Activated T-helper 9 cell treated with anti-CD3 and anti-CD28 coated beads, Interleukin-2, amount 50 U/mL, for 16 hours (primary cell): ENCODE measurements at places on chromosomes 12 and 14.

DNA sequence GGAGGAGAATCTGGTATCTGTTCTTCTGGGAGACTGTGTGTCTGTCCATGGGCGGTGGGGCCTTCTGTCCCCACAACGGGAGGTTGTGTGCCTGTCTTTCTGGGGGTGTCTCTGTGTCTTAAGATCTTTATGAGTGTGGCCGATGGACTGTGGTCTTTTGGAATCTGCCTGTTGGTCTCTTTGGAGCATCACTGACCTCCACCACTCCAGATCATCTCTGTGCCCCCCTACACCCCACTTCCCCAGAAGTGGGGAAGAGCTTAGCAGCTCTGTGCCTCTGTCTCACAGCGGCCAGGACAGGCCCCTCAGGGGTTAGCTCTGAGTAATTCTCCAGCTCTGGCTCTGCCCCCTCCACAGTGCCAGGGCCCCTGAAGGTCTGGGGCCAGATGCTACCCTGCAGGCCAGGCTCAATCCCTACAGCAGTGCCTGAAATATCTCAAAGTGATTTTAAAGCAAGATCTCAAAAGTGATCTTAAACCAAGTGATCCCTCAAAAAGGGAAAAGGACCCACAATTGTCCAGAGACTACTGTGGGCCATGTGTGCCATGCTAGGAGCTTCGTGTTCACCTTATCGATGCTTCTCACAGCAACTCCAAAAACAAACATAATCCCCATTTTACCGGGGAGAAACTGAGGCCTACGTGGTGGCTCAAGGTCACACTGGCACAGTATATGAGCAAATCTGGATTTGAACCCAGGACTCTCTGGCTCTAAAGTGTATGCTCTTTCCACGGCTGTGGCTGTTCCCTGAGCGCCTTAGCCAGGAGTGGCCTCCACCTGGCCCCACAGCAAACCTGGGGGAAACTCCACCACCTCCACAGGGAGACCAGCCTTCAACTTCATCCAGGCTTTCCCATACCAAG, 26.0 kb upstream of the KRT78 start:
- no peak for DNase-seq

- DNase-seq, result no peak
Measured at GRCh38 chr12:91952916-91953315, 192.7 kb downstream of the BTG1 start.

- DNase-seq, result no peak
Measured at GRCh38 chr14:100602621-100603230, 15.5 kb upstream of the BEGAIN start.

GRCh38 chr12:107134558-107134957, 41.2 kb upstream of the CRY1 start:
- peak; percentile 3 for DNase-seq

DNA sequence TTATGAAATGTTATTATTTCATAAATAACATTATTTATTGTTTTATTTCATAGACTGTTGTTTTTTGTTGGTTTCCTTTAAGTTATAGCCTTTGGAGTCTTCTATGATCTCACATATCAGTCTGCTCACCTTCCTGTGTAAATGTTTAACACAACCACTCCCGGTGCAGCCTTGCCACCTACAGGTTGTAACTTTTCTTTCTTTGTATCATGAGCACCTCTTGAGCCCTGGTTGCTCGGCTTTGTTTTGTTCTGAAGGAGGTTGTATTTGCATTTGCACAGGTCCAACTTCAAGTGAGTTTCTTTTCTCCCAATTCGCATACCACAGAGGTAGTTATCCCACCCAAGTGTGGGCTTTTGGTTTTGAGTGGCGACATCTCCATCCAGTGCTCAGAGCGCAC, 121.4 kb downstream of the SLC15A4 start:
- no peak for DNase-seq

DNA sequence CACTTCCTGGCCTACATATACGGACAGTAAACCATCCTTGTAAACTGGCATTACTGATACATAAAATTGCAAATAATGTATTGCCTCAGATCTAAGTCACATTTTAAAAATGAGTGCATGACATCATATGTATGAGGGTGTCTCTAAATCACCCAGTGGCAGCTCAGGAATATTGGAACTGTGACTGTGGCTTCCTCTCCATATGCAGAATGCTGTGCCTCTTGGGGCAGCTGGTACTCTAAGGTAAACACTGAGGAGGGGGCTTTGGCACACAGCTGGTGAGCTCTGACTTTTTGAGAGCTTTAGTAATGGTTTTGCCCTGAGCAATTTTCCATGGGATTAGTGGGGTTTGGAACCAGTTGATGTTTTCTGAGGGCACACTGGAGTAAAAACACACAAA, 263.7 kb downstream of the BMP4 start:
- no peak for DNase-seq

DNA sequence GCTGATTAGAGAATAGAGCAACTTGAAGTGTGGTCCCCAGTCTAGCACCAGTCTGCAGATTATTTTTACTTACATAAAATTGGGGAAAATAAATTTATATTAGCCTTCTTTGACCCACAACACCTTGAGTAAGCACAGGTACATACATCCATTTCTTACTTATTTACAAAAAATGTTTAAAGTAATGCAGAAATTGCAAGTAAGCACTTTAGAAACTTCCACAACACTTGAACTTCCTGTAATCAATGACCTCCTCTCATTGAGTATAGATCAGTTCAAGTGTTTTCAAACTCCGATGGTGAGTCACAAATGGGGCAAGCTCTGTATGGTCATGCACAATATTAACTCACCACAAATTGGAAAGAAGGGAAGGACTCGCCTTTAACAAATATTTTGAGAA, 83.3 kb downstream of the KIF21A start:
- no peak for DNase-seq
